ENCODE measurements at places on chromosomes 13 and 19. TPM values are rescaled to one million over a fixed set of nuclear protein-coding genes. Genes with fewer than 3 reads are reported as not detected.

ZNF285 gene
- 2.2 TPM for total RNA-seq

YJU2 gene
- 37.7 TPM for total RNA-seq

PSG5 gene
- total RNA-seq: not detected

CDX2 gene
- total RNA-seq: not detected

CYP4F8 gene
- total RNA-seq: not detected

BRCA2 gene
- total RNA-seq: 3.6 TPM

PBX4 gene
- total RNA-seq: 10.7 TPM

MFSD12 gene
- total RNA-seq: 33.6 TPM

ERVK3-1 gene
- 96.1 TPM for total RNA-seq

MAB21L1 gene
- total RNA-seq: 0.20 TPM

ATP4B gene
- total RNA-seq: not detected

HSH2D gene
- 203 TPM for total RNA-seq

SULT2A1 gene
- not detected for total RNA-seq

PRR36 gene
- total RNA-seq: 0.12 TPM

KLK3 gene
- not detected for total RNA-seq

ZNF667 gene
- total RNA-seq: 0.63 TPM

ZNF808 gene
- total RNA-seq: 69.1 TPM

CD33 gene
- total RNA-seq: 6.5 TPM

SERPINE3 gene
- total RNA-seq: not detected

ZNF208 gene
- total RNA-seq: 1.9 TPM

NLRP13 gene
- not detected for total RNA-seq

CRLF1 gene
- total RNA-seq: not detected

C19orf38 gene
- 2.9 TPM for total RNA-seq

IL12RB1 gene
- 95.7 TPM for total RNA-seq
